ENCODE measurements at places on chromosomes 6 and 20.

- no peak for DNase-seq
These were observed 99.6 kb upstream of the HMGCLL1 start for GRCh38 chr6:55678330-55679224.

GRCh38 chr6:128606611-128607010 is 86.2 kb upstream of the PTPRK start:
- no peak for DNase-seq

DNA sequence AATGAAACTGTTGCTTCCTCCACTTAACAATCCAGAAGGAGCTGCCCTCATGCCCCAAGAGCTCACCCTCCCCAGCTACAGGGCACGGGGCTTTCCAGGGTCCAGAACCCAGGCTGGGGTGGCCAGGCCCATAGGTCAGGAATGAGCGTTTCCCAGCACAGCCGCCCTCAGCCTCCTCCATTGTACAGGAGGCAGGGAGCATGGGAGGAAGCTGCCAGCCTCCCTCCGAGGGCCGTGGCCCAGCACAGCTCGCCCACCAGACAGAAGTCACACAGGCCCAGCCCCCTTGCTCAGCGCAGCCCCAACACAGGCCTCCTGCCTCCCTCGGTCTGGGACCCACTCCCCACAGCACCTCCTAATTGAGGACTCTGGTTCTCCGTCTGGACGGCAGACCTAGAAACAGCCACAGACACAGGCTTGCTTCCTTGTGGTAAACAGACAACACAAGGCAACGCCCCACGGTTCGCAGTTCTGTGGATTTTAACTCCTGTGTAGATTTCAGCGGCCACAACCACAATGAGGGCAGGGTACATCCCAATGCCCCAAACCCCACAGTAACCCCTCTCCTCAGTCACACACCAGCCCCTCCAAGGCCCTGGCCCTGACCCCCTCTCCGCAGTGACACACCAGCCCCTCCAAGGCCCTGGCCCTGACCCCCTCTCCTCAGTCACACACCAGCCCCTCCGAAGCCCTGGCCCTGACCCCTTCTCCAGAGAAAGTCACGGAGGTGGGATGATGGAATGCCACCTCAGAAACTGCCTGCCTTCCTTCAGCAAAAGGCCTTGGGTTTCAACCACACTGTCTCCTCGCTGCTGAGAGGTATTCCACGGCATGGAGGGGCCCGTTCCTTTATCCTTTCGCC is 173.5 kb downstream of the DLL1 start:
- no peak for DNase-seq

DNA sequence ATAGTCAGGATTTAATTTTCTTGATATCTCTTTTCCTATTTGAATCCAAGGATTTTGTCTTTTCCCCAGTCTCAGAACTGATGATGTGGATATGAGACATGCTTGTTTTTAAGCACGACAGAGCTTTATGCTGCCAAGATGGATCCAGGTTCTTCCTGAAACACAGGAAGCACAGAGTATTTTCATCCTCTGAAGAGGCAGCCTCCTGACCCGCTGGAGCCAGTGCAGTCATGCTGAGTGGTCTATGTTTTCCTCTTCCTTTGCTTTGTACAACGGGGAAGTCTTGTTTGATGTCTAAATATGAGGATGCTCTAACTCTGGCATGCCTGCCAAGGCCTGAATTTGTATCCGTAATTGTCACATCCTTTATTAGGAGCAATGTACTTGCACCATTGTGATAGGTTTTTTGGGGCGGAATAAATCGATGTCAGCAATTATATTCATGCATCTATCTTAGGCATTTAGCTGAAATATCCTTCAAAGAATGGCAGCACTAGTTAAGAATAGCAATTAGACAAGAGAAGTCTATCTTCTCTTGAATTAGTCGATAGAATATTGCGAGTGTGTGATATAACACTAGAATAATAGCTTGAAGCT is 407.1 kb upstream of the JAG1 start:
- no peak for DNase-seq

DNA sequence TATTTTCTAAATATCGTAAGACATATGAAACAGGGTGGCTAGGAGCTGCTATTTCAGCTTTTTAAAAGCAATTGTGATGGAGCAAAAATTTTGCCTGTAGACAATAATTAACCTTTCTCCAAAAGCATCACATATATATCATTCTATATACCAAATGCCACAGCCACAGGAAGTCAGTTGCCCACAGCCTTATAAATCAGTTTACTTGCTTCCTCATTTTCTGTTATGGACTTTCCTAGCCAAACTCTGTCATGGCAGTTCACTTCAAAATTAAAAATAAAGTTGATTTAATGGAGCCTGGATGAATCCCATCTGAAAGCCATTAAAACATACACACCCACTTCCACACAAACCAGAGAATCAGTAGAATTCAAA is 93.4 kb upstream of the NHSL1 start:
- DNase-seq, result no peak

GRCh38 chr20:45508068-45508886 is 7.1 kb downstream of the SPINT3 start:
- DNase-seq, result no peak

GRCh38 chr6:147392917-147393625 is 115.4 kb upstream of the SAMD5 start:
- no peak for DNase-seq

DNA sequence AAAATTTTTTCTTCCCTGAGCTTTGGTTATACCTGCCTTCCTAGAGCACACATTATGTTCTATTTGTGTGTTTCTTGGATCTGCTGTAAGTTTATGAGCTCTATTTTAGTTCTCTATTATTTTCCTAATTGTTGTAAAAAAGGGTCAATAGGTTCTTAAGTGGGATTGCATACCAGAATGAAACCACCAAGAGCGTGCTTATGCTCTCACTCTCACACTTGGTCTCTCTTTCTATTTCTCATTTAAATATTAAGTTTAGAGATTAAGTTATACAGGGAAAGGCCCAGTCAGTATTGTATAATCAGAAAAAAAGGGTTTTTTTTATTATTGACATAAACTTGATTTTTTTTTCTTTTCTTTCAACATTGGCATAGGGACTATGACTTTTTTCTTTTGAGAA is 96.8 kb downstream of the RIMS1 start:
- no peak for DNase-seq

- DNase-seq, result peak; percentile 94
These were observed 29.3 kb upstream of the TRIM27 start for GRCh38 chr6:28953039-28953584.

GRCh38 chr20:47699818-47700217 is 85.5 kb downstream of the SULF2 start:
- DNase-seq, result no peak

DNA sequence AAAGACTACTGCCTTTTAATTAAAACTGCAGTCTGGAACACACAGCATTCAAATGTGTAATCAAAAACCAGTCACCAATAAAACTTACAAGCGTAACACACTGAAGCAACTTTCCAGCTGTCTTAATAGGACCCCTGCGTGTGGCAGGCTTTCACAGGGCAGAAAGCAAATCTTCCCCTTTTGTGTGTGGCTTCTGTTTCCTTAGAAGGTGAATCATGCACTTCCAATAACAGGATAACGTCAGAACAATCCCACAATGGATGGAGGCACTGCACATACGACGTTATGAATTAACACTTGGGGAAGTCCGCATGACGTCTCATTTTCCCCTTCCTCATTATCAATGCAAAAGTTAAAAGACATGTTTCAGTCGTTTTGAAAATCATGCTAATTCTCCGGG is 44.8 kb downstream of the INSM1 start:
- DNase-seq, result peak; percentile 26

DNA sequence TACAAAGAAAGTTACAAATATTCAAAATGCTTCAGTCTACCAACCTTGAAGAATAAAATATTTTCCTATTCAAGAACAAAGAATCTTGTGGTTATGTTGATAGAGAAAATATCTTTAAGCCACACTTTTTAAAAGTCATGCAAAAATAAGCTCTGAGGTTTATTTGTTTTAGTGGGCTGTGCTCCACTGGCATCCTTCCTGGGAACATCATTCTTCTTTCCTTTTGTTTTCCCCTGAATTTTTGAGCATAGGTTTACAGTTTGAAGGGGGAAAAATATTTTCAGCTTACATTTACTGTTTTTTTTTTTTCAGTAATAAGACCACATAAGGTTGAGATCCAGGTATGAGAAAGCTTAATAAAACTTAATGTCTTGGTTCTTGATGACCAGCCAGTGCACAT is 72.0 kb upstream of the BACH2 start:
- no peak for DNase-seq

DNA sequence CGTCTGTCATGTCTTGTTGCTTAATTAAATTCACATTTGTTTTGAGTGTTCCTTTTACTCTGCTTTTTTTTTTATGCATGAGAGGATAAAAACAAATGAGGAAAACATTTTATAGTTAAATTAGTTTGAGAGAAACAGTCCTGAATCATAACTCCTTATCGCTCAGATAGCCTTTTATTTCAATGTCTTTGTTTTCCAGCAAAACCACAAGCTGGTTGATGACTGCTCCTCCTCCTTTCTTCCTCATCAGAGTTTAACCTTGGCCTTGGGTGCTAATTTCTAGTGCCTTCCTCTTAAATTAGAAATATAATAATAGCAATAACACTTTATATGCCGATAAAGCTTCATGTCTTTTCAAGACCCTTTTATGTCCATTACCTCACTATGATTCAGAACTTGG is 3.1 kb downstream of the NOX3 start:
- DNase-seq, result no peak

DNA sequence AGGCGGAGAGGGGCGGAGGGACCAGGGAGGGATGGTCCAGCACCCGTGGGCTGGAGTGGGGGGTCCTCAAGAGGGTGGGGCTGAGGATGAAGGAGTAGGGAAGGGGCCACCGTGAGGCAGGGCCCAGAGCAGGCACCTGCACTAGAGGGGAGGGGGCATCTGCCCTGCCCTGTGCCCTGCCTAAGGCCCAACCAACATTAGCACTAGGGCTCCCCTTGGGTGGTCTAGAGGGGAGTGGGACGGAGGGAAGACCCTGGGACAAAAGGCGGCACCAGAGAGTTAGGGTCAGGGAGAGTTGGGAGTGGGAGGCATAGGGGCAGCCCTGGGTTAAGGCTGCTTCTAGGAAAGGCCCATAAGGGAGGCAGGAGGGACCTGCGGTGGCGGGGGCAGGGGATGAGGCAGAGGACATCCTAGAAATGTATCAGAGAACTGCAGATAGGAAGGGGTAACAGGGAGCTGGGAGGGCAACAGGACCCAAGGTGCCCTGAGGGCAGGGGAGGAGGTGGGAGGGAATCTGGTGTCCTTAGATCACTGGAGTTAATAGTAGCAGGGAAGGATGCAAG is 24.5 kb downstream of the HLA-F start:
- DNase-seq, result no peak

DNA sequence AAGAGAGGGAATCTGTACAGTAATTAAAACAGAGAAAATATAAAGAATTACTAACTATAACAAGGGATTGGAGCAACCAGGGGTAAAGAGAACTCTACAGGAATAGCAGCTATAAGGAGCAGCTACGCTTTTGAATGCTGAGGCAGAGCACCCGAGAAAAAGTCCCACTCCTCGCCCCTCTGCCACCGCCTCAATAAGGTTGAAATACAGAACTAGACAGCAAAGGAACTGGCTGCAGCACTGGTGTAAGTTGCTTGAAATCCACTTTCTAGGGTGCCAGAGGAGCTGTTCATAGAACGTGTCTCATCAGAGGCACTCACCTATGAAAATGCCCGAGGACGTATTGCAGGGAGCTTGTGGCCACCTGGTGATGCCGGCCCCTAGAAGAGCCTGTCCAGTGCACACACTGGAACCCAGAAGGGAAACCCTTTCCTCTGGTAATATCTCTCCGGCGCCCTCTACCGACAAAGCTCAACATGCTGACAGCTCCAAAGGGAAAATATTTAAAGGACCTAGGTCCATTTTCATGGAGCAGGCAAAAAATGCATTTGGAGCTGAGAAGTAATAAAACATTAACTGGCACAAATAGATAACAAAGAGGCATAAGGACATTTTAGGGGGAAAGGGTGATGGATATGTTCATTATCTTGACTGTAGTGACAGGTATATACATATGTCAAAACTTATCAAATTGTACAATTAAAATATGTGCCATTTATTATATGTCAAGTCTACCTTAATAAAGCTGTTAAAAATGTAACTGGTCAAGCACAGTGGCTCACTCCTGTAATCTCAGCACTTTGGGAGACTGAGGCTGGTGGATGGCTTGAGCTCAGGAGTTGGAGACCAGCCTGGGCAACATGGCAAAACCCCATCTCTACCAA is 137.4 kb upstream of the HDAC2 start:
- peak; percentile 88 for DNase-seq

GRCh38 chr6:1611322-1611571 is 1.5 kb downstream of the FOXC1 start:
- peak; percentile 61 for DNase-seq

GRCh38 chr20:19515074-19515473 is 243.0 kb upstream of the RIN2 start:
- DNase-seq, result no peak
